ENCODE measurements at places on chromosomes 4 and X. TPM values are rescaled to one million over a fixed set of nuclear protein-coding genes. Genes with fewer than 3 reads are reported as not detected.

GRCh38 chr4:137768196-137768595 lies 235.9 kb upstream of the PCDH18 start:
- DNase-seq = no peak
- H3K36me3 ChIP-seq = no peaks in the 10 kb centered on the region
- H3K4me1 ChIP-seq = no peaks in the 10 kb centered on the region

GRCh38 chr4:138565576-138565975 lies 323.4 kb upstream of the SLC7A11 start:
- no peaks in the 10 kb centered on the region for H3K36me3 ChIP-seq
- DNase-seq = no peak
- H3K27ac ChIP-seq = no peak overlapping the region
- H3K4me3 ChIP-seq = no peak overlapping the region

DNA sequence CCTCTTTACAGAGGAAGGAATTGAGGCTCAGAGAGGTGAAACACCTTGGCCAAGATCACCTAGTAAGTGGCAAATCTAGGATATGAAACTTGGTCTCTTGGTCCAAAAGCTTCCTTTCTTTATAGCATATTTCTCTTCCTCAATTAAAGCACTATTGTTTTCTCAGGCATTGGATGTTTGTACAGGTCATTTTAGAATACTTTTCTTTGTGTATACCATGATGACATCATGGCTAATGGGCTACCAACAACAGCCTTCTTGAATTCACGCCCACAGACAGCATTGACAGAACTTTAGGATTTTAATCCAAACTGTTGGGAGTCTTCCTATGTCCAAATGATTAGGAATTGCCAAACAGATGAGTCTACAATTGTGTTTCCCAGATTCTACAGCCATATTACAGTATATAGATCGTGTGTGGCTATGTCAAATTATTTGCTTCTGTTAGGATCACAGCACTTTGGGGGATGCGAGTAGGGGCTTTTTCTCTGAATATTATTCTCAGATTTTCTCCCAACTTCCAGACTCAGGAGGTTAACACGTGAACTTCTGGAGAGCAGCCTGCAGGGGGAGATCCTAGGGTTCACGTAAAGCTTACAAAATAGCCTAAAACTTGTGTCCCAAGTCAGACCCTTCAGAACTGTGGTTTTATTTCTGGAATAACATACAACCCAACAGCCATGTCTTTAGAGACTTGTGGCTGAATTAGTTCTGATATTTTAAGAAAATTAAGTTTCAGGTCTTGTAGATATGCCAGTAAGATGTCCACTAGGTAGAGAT lies 191.8 kb downstream of the SHROOM3 start:
- no peaks in the 10 kb centered on the region for H3K36me3 ChIP-seq
- no peak overlapping the region for H3K27ac ChIP-seq
- H3K27me3 ChIP-seq = peaks cover 39% of the 10 kb centered on the region
- DNase-seq = no peak

Gene RGN
- total RNA-seq = not detected

Gene GLUD2
- 0.21 TPM for total RNA-seq

GRCh38 chr4:15131551-15131950 lies 129.3 kb downstream of the CPEB2 start:
- peaks cover 2% of the 10 kb centered on the region for H3K4me1 ChIP-seq
- DNase-seq = no peak
- no peak overlapping the region for H3K4me3 ChIP-seq
- H3K27me3 ChIP-seq = peaks cover 13% of the 10 kb centered on the region
- peaks cover 4% of the 10 kb centered on the region for H3K36me3 ChIP-seq

Gene MAGEA2
- not detected for total RNA-seq

Gene NFXL1
- total RNA-seq = 13.2 TPM

DNA sequence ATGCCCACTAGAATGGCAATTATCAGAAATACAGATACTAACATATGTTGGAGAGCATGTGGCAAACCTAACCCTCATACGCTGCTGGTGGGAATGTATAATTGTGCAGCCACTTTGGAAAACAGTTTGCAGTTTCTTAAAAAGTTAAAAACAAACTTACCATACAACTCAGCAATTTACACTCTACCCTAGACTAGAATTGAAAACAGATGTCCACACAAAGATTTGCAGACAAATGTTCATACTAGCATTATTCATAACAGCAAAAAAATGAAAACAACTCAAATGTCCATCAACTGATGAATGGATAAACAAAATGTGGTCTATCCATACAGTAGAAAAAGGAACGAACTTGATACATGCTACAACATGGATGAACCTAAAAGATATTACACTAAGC lies 64.4 kb downstream of the SLC9A7 start:
- DNase-seq = no peak
- no peaks in the 10 kb centered on the region for H3K27me3 ChIP-seq
- H3K27ac ChIP-seq = no peak overlapping the region
- peaks cover 2% of the 10 kb centered on the region for H3K4me1 ChIP-seq
- no peak overlapping the region for H3K4me3 ChIP-seq

- no peaks in the 10 kb centered on the region for H3K4me1 ChIP-seq
- H3K36me3 ChIP-seq = peaks cover 16% of the 10 kb centered on the region
- H3K27me3 ChIP-seq = no peaks in the 10 kb centered on the region
- no peak overlapping the region for H3K27ac ChIP-seq
- H3K4me3 ChIP-seq = no peak overlapping the region
Measured at GRCh38 chr4:151905197-151905596, 144.4 kb upstream of the GATB start.

GRCh38 chr4:149294601-149295000 lies 521.0 kb downstream of the IQCM start:
- H3K4me3 ChIP-seq = no peak overlapping the region
- no peaks in the 10 kb centered on the region for H3K27me3 ChIP-seq
- no peak for DNase-seq
- no peak overlapping the region for H3K27ac ChIP-seq
- no peaks in the 10 kb centered on the region for H3K4me1 ChIP-seq
- H3K36me3 ChIP-seq = no peaks in the 10 kb centered on the region

GRCh38 chr4:67436742-67437141 lies 108.6 kb downstream of the CENPC start:
- DNase-seq = no peak
- no peak overlapping the region for H3K27ac ChIP-seq
- H3K4me3 ChIP-seq = no peak overlapping the region
- H3K36me3 ChIP-seq = peaks cover 57% of the 10 kb centered on the region
- peaks cover 11% of the 10 kb centered on the region for H3K4me1 ChIP-seq

Gene AREG
- total RNA-seq = not detected

- no peak overlapping the region for H3K27ac ChIP-seq
- no peaks in the 10 kb centered on the region for H3K36me3 ChIP-seq
- no peak for DNase-seq
- no peaks in the 10 kb centered on the region for H3K4me1 ChIP-seq
- no peak overlapping the region for H3K4me3 ChIP-seq
Measured at GRCh38 chrX:38006778-38007177, 425 bp downstream of the SYTL5 start.

Gene ESX1
- total RNA-seq = not detected

- no peak overlapping the region for H3K27ac ChIP-seq
- H3K4me3 ChIP-seq = peak overlapping the region; percentile 70
- no peaks in the 10 kb centered on the region for H3K4me1 ChIP-seq
- peaks cover 37% of the 10 kb centered on the region for H3K27me3 ChIP-seq
- DNase-seq = peak; percentile 10
Measured at GRCh38 chrX:115561605-115562479, 868 bp downstream of the PLS3 start.

Gene CCSER1
- 0.29 TPM for total RNA-seq

- H3K4me3 ChIP-seq = no peak overlapping the region
- no peak overlapping the region for H3K27ac ChIP-seq
- H3K4me1 ChIP-seq = no peaks in the 10 kb centered on the region
- H3K36me3 ChIP-seq = no peaks in the 10 kb centered on the region
- no peak for DNase-seq
Measured at GRCh38 chr4:174036576-174036975, 246.9 kb downstream of the FBXO8 start.

DNA sequence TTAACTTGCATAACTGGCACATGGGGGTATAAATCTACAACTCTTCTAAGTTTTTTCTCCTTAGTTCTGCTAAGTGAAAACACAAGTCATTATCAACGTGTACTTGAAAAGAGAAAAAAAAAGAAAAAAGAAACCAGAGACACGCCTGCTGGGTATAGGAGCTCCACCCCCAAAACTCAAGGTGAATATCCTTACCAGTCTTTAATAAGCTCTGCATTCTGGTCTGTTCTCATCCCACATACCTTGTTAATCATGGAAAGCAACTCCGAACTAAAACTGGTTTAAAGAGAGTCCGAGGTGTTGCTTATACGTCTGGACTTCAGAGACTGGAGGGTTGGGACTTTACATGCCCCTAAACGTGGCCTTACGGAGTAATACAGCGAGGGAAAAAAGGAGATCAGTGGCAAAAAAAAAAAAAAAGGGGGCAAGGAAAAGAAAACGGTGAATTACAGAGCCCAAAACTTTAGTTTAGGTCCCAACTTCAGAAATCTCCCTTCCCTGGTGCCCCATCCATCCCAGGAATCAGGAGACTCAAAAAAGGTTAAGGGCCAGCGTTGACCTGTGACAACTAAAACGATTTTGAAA lies 1.0 kb downstream of the PGRMC2 start:
- DNase-seq = peak; percentile 4

Gene ARL9
- total RNA-seq = 0.45 TPM

Gene NUDT11
- total RNA-seq = 3.9 TPM

DNA sequence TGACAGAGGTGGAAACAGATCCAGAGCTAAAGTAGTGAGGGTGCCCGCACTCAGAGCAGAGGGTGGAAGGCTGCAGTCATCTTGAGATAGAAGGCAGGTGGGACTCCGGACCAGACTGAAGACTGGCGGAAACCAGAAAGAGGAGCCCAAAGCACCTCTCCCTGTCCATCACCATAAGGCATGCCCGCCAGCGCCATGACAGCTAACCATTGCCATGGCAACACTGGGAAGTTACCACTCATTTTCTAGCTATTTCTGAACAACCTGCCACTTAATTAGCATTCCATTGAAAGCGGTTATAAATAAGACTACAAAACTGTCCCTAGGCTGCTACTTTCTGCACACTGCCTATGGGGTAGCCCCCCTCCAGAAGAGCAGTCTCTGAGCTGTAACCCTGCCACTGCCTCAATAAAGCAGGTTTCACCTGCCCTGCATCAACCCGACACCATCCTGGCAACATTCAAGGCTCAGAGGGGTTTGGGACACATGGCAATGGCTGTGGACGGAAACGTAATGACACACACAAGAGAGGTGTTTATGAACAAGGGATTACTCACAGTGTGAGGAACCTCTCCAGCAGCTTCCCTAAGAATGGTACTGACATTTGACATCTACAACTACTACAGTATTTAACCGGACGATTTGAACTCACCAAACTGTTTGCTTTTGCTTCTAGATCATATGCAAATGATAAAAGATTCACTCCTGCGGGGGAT lies 27.8 kb upstream of the FGFBP2 start:
- peaks cover 7% of the 10 kb centered on the region for H3K4me1 ChIP-seq
- no peak for DNase-seq
- no peaks in the 10 kb centered on the region for H3K36me3 ChIP-seq
- peaks cover 4% of the 10 kb centered on the region for H3K27me3 ChIP-seq
- no peak overlapping the region for H3K4me3 ChIP-seq

Gene TAF7L
- not detected for total RNA-seq

DNA sequence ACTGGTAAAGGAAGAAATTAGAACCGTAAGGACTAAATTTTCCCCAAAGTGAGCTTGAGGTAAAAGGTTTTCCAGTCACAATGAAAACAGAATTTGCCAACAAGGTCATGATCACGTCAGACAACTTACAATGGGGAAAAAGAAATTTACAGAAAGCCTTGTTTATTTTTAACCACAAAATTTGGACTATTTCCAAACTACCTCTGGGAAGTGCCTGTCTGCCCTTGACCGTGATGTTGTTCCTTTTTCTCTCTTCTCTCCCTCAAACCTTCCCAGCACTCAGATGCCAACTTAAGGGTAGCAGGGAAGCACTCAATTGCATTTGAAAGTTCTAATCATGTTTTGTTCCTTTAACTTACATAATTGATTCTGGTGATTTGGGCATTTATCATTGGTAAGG lies 32.5 kb downstream of the MEPE start:
- H3K27me3 ChIP-seq = peaks cover 16% of the 10 kb centered on the region
- no peak overlapping the region for H3K4me3 ChIP-seq
- H3K4me1 ChIP-seq = no peaks in the 10 kb centered on the region
- no peak for DNase-seq
- no peaks in the 10 kb centered on the region for H3K36me3 ChIP-seq
- H3K27ac ChIP-seq = no peak overlapping the region

DNA sequence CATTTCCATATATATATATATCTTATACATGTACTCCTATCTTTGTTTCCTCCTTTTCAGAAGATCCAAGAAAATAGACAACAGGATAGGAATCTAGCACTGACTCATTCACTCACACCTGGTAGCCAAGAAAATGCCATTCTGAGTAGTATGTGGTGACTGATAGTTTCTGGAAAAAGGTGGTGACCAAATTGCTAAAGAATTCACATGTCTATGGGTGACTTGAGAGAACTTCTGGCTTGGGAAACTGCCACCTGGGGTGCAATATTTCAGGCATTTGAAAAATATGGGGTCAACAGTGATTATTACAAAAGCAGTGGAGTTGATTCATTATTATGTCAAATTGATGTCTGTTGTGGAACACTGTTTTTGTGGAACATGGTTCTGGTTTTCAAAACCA lies 605.1 kb downstream of the PCDH18 start:
- H3K27me3 ChIP-seq = no peaks in the 10 kb centered on the region
- no peak overlapping the region for H3K4me3 ChIP-seq
- no peak for DNase-seq
- no peaks in the 10 kb centered on the region for H3K4me1 ChIP-seq
- no peaks in the 10 kb centered on the region for H3K36me3 ChIP-seq

DNA sequence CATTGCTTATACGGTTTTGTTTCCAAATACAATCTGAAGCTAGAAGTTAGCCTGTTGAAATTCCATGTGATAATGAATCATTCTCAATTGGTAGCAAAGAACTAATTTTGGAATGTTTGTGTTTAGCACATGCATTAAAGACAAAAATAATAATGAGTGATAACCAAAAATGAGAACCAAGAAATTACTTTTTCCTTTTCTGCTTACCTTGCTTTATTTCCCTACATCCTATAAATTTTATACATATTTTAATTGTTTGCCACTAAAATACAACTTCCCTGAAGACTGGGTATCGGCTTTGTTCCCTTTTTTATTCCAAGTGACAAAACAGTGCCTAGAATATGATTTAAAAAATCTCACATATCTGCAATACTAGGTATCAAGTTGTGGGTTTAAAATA lies 203.8 kb upstream of the TACR3 start:
- H3K27ac ChIP-seq = no peak overlapping the region
- H3K36me3 ChIP-seq = no peaks in the 10 kb centered on the region
- DNase-seq = no peak
- H3K4me3 ChIP-seq = no peak overlapping the region
- no peaks in the 10 kb centered on the region for H3K4me1 ChIP-seq
- H3K27me3 ChIP-seq = no peaks in the 10 kb centered on the region

Gene NPY2R
- not detected for total RNA-seq

Gene SMIM10
- total RNA-seq = 2.8 TPM

GRCh38 chrX:147911192-147912022 lies at the start of gene FMR1:
FMR1 (plus strand) TSS chrX:147911919; CDS start chrX:147912180, 261 bp downstream.
- peaks cover 19% of the 10 kb centered on the region for H3K4me1 ChIP-seq
- H3K36me3 ChIP-seq = peaks cover 7% of the 10 kb centered on the region
- H3K27me3 ChIP-seq = no peaks in the 10 kb centered on the region
- peak; percentile 92 for DNase-seq

Gene GATB
- 28.4 TPM for total RNA-seq

GRCh38 chr4:7547368-7548040 lies 112.8 kb upstream of the PSAPL1 start:
- DNase-seq = no peak
- H3K27ac ChIP-seq = no peak overlapping the region
- H3K4me3 ChIP-seq = no peak overlapping the region
- H3K36me3 ChIP-seq = no peaks in the 10 kb centered on the region

Gene HSFX1
- total RNA-seq = 0.24 TPM

Gene OPRPN
- not detected for total RNA-seq

Measured in activated naive CD8-positive, alpha-beta T cell treated with anti-CD3 and anti-CD28 coated beads for 36 hours (primary cell).